Activated naive CD4-positive, alpha-beta T cell treated with anti-CD3 and anti-CD28 coated beads, Interleukin-2, amount 50 U/mL, for 72 hours (primary cell): ENCODE measurements at places on chromosomes 16 and 17.

DNA sequence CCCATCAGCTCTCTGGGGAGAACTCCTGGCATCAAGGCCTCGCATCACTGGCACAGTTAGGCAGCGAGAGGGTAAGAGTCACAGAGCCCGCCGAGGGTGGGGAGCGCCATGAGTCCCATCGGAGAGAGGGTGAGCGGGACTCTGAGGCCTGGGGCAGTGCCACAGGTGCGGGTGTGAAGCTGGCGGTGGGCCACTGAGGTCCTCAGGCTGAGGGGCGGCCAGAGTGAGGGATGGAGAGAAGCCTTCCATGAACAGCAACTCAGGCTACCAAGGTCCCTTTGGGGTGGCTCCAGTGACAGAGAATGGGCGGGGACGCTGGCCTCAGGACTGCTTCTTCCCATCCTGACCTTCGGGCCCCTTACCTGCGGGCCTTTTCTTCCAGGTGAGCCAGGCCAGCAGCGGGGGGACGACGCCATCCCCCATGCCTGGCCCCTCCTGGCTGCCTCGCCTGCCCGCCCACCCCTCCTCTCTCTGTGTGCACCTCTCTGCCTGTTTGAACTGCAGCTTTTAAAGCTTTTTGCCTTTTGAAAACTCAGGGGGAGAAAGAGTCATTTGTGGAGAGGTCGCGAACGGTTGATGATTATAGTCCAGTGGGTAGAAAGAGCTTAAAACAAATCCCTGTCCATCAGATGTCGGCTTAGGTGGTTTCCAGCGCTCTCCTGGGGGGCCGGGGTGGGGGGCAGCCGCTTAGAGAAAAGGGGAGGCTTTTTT, 149.3 kb upstream of the GSE1 start:
- no peak for DNase-seq

DNA sequence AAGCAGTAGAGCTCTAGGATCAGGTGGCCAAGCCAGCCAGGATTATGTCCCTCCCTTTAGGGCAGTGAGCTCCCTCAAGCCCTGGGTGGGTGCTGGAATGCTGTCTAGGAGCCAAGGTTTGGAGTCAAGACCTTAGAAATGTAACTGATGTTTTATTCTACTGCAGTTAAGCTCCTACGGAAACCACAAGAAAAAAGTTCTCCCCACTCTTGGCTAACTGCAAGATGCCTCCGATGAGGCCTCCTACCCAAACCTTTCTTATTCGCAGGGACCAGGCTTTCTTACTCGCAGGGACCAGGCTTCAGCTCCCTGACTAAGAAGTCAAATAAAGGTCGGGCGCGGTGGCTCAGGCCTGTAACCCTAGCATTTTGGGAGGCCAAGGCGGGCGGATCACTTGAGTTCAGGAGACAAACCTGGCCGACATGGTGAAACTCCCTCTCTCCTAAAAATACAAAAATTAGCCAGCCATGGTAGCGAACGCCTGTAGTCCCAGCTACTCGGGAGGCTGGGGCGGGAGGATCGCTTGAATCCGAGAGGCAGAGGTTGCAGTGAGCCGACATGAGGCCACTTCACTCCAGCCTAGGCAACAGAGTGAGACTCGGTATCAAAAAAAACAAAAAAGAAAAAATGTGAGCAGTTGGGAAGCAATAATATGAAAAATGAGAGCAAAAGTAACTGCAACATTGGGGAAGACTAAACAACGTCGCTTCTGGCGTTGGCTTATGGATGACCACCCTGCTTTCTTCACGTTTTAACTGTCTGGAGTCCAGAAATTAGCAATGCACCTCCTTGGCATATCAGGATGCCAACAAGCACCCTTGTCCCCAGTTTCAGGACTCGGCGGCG, 31.7 kb upstream of the ARL4D start:
- no peak for DNase-seq

- DNase-seq, result no peak
Measured at GRCh38 chr16:75931970-75932369, 205.7 kb upstream of the CPHXL start.

GRCh38 chr16:88999457-89000206, 22.6 kb upstream of the CBFA2T3 start:
- peak; percentile 72 for DNase-seq
